ENCODE measurements at places on chromosomes 1 and 21. TPM values are rescaled to one million over a fixed set of nuclear protein-coding genes. Genes with fewer than 3 reads are reported as not detected.
A peak's percentile ranks its signal among the peaks of the same experiment; 100 is the strongest.

OR2L2 gene
- not detected for polyA plus RNA-seq

GPR52 gene
- not detected for polyA plus RNA-seq

DNA sequence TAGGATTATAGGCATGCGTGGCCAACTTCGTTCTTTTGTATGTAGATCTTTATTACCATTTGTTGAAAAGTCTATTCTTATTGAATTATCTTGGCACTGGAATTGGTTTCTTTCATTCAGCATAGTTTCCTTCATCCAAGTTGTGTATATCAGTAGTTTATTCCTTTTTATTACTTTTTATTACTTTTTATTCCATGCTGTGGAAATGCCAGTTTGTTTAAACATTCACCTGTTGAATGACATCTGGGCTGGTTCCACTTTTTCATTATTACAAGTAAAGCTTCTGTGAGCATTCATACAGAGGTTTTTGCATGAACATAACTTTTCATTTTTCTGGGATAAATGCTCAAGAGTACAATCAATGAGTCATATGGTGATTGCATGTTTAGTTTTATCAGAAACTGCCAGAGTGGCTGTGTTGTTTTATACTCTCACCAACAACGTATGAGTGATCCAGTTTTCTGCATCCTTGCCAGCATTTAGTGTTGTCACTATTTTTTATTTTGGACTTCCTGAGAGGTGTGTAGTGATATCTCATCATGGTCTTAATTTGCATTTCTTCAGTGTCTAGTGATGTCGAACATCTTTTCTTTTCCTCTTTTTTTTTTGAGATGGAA lies 28.6 kb downstream of the PTPRU start:
- no peak for DNase-seq

- no peak for DNase-seq
These were observed 3.6 kb downstream of the DENND4B start for GRCh38 chr1:153942766-153943549.

GRCh38 chr1:155177192-155177917 lies 3.7 kb downstream of the TRIM46 start:
- DNase-seq, result no peak

DNA sequence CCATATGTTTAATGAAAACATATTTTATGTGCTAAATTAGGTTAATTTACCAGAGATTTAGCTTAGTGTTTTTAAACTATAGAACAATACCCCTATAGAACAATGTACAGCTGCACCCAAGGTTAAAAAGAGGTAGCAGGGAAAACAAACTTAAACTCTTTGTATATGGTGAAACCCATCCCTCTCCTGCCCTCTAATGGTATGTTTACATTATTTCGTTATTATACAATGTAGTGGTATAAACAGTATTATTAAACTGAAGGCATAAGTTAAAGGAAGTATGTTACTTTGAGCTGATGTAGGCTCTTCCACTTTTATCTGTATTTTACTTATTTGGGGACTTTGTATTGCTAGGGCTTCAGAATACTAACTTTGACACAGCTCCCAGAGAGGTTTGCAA lies 16.7 kb upstream of the ZYG11A start:
- DNase-seq, result no peak

DNA sequence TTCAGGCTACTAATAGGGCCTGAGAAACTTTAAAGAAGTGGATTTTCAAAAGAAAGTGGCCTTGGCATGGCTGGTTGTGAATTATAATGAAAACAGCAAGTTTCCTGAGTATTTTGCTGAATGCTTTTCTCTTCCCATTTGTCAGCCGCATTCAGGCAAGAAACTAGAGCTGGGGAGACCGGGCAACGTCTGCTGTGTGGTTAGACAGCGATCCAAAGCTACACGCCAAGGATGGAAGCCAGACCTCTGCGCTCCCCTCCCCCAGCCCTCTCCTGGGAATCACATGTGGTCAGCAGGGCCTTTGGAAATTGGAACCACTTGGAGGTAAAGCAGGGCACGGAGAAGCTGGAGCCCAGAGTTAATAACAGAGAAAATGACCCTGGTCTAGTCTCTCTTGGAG lies 114.1 kb upstream of the CD34 start:
- DNase-seq, result no peak

- no peak for DNase-seq
These were observed 22.7 kb upstream of the PIK3CD start for GRCh38 chr1:9628541-9629444.

DNA sequence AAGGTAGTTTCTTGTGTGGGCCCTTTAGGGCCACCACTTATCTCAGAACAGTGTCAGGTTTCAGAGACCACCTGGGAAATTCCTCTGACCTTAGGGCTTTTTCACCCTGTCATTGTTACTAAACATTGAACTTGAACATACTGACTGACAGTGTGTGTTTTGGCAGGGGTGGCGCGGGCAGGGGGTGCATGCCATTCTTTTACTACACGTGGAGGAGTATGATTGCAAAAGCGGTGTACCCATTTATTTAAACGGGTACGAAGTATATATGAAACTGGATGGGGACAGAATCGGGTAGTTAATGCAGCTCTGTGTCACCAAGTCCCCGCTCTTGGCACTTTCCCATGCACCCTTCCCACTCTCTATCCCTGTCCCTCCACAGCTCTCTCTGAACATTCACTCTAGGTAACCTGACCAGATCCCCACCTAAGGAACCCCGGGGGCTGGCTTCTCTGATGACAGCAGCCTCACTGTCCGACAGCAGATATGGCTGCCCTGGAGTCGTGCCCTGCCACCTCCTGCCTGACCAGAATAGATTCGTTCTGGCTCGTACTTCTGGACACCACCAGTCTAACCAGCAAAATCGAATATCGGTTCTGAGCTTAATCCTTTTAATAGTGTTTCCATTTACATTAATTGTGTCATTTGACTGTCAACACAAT lies 51.3 kb downstream of the NFASC start:
- DNase-seq, result no peak

DNA sequence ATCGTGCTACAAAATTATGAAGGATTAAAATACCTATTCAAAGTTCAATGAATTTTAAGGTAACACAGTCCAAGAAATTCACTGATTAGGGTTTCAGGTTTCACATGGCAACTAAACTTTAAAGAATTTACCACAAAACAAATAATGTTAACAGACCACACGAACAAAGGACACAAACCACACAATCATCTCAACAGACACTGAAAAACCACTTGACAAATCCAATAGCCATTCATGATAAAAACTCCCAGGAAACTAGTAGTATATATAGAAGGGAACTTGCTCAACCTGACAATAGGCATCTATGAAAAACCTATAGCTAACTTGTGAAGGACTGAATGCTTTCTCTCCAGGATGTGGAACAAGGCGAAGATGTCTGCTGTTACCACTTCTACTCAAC lies 21.1 kb upstream of the SH2D5 start:
- DNase-seq, result no peak

DNA sequence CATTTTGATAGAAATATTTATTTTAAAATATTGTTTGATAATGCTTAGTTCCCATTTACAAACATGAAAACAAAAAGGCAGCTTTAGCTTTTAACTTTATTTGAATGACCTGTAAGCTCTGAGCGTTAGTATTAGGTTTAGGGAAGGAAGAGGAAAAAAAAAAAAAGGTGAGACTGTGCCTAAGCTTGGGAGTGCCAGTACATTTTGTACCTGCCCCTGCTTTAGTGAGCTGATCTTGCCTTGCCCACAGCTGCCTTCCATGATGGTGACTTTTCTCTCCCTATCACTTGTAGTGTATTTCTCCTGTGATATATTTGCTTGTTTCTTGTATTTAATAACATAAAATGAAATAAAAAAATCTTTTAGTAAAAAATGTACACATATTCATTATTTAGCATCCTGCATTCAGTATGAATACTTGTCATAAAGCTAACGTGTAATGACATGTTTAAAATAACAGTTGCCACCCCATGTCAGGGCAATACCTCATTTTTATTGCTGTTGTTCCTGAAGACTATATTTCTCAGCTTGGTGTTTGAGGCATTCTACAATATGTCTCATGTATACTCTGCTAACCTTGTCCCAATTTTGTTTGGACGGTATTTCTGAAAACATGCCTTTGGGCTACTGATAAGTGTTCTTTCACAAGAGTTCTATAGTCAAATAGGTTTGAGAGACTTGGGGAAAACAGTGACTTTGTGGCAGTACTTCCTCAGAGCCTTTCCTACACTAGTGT lies 76.3 kb downstream of the NEK7 start:
- DNase-seq, result no peak

DNA sequence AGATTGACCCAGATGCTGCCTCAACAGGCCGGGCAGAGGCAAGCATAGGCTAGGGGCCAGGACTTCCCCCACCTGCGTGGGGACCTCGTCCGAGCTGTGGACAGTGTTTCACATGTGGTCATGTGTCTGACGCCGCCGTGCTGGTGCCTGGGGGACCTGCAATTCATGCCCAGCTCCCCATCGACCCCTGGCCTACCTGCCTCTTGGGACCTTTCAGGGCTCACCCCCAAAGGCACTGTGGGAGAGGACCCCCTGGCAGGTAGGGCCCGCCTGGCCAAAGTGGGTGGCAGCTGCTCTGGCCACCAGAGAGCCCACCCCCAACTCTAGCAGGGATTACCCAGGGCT lies 4.4 kb downstream of the TMEM201 start:
- no peak for DNase-seq

DNA sequence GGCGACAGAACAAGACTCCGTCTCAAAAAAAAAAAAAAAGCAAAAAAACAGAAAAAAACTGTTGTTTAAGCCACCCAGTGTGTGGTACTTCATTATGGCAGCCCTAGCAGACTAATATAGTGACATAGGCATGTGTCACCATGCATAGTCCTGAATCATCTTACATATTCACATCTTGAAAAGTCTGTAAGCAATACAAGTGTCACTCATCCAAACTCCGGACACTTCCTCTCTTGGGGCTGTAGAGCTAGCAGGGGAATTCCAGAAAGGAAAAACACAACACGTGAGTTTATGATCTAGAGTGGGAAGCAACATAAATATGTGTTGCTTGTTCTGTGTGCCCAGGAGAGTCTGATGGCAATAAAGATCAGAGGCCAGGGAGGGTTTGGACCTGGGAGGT lies 81.6 kb upstream of the KCNE2 start:
- no peak for DNase-seq

- peak; percentile 65 for DNase-seq
These were observed 65.1 kb downstream of the GADD45A start for GRCh38 chr1:67749844-67750690.

- DNase-seq, result peak; percentile 61
These were observed 16.0 kb downstream of the DHRS3 start for GRCh38 chr1:12601700-12602658.

GRCh38 chr1:148263128-148263905 lies 111.2 kb upstream of the NBPF11 start:
- peak; percentile 92 for DNase-seq

- DNase-seq, result no peak
These were observed 227.2 kb downstream of the ATG4C start for GRCh38 chr1:63010913-63011660.

DNA sequence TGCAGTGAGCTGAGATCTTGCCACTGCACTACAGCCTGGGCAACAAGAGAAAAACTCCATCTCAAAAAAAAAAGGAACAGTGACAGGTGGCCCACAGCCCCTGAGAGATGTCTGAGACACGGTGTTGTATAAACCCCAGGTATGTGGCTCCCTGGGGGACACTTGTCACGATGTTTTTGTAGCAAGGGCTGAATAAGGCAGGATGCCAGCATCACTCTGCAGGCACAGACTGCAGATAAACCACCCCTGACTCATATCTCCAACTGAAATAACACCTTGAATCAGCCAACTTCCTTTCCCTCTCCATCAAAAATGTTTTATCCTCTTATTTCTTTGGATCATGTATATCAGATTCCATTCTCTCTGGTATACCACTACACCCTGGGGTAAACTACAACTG lies 52.5 kb downstream of the NMNAT2 start:
- DNase-seq, result no peak

DNA sequence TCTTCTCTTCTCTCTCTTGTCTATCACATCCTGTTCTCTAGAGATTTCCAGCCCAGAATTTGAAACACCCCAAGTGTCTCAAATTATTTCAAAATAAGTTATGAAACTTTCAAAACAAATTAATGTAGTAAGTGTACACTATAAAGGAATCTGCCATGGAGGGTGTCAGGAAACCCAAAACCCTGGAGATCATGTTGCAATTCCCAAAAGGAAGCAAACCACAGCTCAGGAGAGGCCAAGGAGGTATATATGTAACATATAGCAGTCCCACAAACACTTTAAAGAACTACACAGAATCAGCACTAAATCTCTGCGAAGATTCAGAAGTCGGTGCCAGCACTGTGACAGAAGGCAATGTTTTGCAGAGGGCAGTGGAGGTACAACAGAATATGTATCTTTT lies 26.6 kb downstream of the PTPN14 start:
- no peak for DNase-seq

DNA sequence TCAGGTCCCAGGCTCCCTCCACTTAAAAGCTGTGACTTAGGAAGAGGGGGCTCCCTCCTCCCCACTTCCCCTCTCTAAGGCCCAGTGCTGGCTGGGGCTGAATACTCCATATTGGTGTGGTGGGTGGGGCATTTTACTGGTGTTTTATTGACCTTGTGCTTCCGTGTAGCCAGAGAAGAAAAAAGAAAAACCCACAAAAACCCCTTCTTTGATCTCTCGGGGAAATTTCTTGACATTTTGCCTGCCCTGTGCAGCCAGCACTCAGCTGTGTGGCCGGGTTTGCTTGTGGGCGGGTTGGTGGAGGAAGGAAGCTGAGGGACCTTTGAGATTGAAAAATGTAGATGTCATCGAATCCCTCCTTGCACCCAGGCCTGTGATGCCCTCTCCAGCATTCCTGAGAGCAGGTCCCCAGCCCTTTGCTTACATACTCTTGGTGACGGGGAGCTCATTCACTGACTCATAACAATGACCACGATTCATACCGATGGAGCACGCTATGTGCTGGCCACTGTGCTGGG lies 24.8 kb downstream of the TNFRSF8 start:
- no peak for DNase-seq

DNA sequence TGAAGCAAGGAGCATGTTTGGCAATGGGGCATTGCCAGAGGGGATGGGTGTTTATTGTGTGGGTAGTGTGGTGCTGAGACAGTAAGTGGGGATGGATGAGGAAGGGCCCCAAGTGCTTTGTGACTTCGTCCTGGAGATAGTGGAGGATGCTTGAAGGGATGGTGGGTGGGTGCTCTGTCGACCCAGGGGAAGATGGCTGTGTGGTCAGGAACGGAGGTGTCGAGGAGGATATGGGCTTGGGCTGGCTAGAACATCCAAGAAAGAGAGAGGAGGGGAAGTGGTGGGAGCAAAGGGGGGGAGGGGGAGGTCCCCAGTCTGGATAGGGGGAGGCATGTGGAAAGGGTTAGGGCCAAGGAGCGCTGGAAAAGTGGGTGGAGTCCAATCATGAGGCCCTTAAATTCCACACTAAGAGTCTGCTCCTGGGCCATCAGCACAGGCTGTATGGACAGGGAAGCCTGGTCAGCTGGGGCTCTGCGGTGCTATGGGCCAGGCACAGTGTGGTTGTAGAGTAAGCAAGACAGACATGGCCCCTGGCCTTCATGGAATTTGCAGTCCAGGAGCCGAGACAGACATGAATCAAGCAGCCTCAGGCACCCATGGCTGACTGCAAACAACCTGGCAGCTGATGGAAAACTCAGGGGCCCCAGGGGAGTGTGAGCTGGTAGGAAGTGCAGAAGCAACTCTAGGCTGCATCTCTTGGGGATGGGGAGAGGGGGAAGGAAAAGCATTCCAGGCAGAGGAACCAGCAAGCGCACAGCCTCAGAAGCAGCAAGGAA lies 36.3 kb downstream of the EDN2 start:
- no peak for DNase-seq
